ENCODE measurements at places on chromosomes 2 and 18.

GRCh38 chr2:69914950-69915945 lies at the start of gene MXD1:
TSS of gene MXD1 (plus strand) at chr2:69915109. CDS start at chr2:69915331, 222 bp downstream.
- DNase-seq, result peak; percentile 99

GRCh38 chr18:34901299-34901698 lies 139.9 kb upstream of the MAPRE2 start:
- no peak for DNase-seq

- no peak for DNase-seq
Observed at GRCh38 chr2:135904341-135904989, 28.2 kb upstream of the MCM6 start.

DNA sequence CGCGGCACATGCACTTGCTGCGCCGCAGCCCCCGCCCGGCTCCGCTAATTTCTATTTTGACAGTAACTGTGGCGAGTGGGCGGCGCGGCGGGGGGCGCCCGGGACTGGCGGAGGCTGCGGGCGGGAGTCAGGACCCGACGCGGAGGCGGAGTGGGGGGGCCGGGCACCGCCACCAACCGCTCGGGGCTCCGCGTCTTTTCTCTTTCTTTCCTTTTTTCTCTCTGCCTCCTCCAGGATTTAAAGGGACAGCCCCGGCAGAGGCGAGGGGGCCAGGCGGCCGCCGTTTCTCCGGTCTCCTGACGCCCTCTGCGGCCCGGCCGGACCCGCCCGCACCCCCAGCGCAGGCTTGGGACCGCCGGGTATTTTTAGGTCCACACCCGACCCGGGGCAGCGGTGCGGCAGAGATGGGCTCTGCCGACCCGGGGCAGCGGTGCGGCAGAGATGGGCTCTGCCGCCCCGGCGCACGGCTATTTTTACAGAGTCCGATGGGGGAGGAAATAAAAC lies 460 bp upstream of the ZBTB7C start:
- DNase-seq, result no peak

- no peak for DNase-seq
Observed at GRCh38 chr2:77391119-77391518, 131.1 kb downstream of the LRRTM4 start.

- DNase-seq, result no peak
Observed at GRCh38 chr2:165576409-165577154, 107.1 kb downstream of the CSRNP3 start.

Measured in stimulated activated CD8-positive, alpha-beta memory T cell treated with anti-CD3 and anti-CD28 coated beads, Interleukin-2, amount 100 ng/mL, for 1 hour (primary cell).